Small intestine (tissue), 16 donors: ENCODE measurements at places on chromosomes 2 and 18.

DNA sequence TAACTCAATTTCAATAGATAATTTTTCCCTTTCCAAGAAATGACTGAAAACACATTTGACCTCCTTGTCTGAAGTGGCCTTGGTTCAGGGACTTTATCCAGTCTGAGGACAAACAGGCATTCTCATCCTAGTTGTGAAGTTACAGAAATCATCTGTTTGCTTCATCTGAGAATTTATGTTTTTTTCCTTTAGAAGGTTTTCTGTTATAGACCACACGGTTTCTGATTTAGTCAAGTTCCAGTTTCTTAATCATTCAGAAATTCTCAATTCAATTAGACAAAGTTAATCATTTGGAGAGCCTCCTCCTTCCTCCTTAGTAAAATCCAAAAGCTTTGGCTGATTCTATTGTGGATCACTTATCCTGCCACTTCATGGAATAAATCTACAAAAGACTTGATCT, 60.9 kb downstream of the ICOS start:
- H3K36me3 ChIP-seq, result no peaks in the 10 kb centered on the region
- DNase-seq, result no peak
- H3K4me3 ChIP-seq, result no peak overlapping the region
- no peak overlapping the region for H3K27ac ChIP-seq

GRCh38 chr2:20516291-20516645, 69.4 kb downstream of the RHOB start:
- peaks cover 6% of the 10 kb centered on the region for H3K4me1 ChIP-seq
- no peaks in the 10 kb centered on the region for H3K27me3 ChIP-seq
- H3K4me3 ChIP-seq, result no peak overlapping the region
- no peak for DNase-seq
- no peak overlapping the region for H3K27ac ChIP-seq

DNA sequence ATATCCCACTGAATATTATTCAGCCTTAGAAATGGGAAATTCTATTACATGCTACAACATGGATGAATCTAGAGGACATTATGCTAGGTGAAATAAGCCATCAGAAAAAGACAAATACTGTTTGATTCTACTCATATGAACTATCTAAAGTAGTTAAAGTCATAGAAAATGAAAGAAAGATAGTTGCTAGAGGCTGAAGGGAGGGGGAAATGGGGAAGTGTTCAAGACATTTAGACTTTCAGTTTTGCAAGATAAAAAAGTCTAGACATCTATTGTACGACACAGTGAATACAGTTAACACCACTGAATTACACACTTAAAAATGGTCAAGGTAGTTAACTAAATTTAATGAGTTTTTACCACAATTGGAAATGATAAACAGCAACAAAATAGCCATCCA, 835.9 kb upstream of the CHAC2 start:
- H3K27me3 ChIP-seq, result no peaks in the 10 kb centered on the region
- no peaks in the 10 kb centered on the region for H3K36me3 ChIP-seq
- DNase-seq, result no peak
- H3K27ac ChIP-seq, result no peak overlapping the region
- no peaks in the 10 kb centered on the region for H3K4me1 ChIP-seq

GRCh38 chr2:26901326-26902183, 53.6 kb downstream of the DPYSL5 start:
- H3K27ac ChIP-seq, result no peak overlapping the region
- H3K4me3 ChIP-seq, result no peak overlapping the region
- no peaks in the 10 kb centered on the region for H3K4me1 ChIP-seq
- H3K27me3 ChIP-seq, result no peaks in the 10 kb centered on the region

DNA sequence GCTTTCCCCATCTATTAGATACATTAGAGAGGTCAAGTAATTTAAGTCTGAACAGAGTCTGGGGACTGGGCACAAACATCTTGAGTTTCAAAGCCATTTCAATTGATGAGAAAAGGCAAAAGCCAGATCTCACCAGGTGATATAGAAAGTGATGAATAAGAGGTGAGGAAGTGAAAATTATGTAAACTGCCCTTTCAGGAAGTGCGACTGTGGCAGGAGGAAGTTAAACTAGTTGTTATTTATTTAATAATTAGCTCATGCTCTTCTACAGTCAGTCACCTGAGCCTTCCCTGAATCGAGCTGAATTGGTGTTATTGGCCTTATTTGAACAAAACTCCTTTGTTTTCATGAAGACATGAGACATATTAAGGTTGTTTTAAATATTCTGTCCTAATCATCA, 115.1 kb downstream of the CDH20 start:
- H3K27me3 ChIP-seq, result no peaks in the 10 kb centered on the region
- H3K27ac ChIP-seq, result no peak overlapping the region
- H3K4me3 ChIP-seq, result no peak overlapping the region
- no peaks in the 10 kb centered on the region for H3K36me3 ChIP-seq
- H3K4me1 ChIP-seq, result no peaks in the 10 kb centered on the region

DNA sequence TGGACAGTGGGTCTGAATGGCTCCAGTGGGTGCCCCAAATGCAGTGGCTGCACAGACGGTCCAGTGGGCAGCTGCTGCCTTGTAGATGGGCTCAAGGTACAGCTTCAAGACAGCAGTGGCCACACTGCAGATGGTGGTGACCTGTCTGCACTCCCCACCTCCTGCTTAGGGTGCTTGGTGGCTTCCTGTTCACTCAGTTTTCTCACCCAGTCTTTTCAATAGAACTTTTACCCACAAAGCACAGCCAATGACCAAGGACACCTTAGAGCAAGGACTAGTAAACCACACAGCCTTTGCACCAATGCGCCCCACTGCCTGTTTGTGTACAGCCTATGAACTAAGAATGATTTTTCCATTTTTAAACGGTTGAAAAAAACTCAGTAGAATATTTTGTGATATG, 34.9 kb downstream of the MEX3C start:
- no peaks in the 10 kb centered on the region for H3K36me3 ChIP-seq
- no peaks in the 10 kb centered on the region for H3K27me3 ChIP-seq

- H3K27ac ChIP-seq, result no peak overlapping the region
- H3K4me1 ChIP-seq, result no peaks in the 10 kb centered on the region
- DNase-seq, result no peak
- H3K4me3 ChIP-seq, result no peak overlapping the region
- no peaks in the 10 kb centered on the region for H3K36me3 ChIP-seq
Observed at GRCh38 chr2:163570391-163570790, 165.4 kb downstream of the FIGN start.

GRCh38 chr2:96180521-96180920, 28.1 kb downstream of the STARD7 start:
- DNase-seq, result no peak
- no peak overlapping the region for H3K27ac ChIP-seq
- H3K27me3 ChIP-seq, result no peaks in the 10 kb centered on the region
- peaks cover 20% of the 10 kb centered on the region for H3K36me3 ChIP-seq
- H3K4me3 ChIP-seq, result no peak overlapping the region
- H3K4me1 ChIP-seq, result no peaks in the 10 kb centered on the region

GRCh38 chr2:64380853-64381527, 73.0 kb upstream of the LGALSL start:
- no peak overlapping the region for H3K27ac ChIP-seq
- H3K4me3 ChIP-seq, result no peak overlapping the region
- DNase-seq, result no peak
- no peaks in the 10 kb centered on the region for H3K27me3 ChIP-seq

GRCh38 chr2:13260402-13260801, 543.7 kb downstream of the TRIB2 start:
- no peak for DNase-seq
- H3K4me3 ChIP-seq, result no peak overlapping the region
- H3K27ac ChIP-seq, result no peak overlapping the region
- H3K4me1 ChIP-seq, result no peaks in the 10 kb centered on the region
- H3K36me3 ChIP-seq, result no peaks in the 10 kb centered on the region
- H3K27me3 ChIP-seq, result no peaks in the 10 kb centered on the region

GRCh38 chr2:237708961-237709360, 81.6 kb downstream of the LRRFIP1 start:
- H3K4me1 ChIP-seq, result peaks cover 22% of the 10 kb centered on the region
- H3K36me3 ChIP-seq, result peaks cover 44% of the 10 kb centered on the region

DNA sequence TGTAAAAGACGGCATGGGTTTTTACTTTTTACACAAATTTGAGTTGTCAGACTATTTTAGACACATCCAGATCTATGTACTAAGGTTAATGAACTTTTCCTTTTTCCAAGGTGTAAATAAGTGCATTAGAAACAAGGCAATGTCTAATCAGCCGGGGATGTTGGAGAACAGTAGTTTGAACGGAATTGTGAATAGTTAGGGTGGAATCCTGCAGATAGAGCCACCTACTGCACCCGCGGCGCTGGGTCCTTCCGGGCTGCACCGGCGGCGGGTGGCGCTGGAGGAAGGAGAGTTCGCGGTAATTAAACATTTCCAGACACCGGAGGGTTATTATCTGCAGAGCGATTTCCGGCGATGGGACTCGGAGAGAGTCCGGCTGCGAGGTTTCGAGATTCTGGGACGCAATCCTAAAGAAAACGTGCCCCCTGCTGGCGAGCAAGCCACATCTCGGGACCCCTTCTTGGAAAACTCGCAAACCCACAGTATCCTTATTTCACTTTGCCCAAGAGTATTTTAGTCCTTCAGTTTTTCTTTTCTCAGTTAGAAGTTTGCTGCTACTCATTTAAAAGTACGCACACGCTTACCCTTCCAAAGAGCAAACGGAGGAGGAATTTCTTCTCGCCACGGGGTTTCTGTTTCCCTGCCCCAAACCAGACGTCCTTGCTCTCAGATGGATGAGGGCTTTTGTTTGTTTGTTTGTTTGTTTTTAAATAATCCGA, 4.5 kb upstream of the OSR1 start:
- no peak overlapping the region for H3K27ac ChIP-seq
- H3K4me3 ChIP-seq, result peak overlapping the region; percentile 51
- DNase-seq, result peak; percentile 88
- peaks cover 2% of the 10 kb centered on the region for H3K4me1 ChIP-seq
- H3K36me3 ChIP-seq, result no peaks in the 10 kb centered on the region
- H3K27me3 ChIP-seq, result no peaks in the 10 kb centered on the region

- no peak overlapping the region for H3K4me3 ChIP-seq
- no peaks in the 10 kb centered on the region for H3K36me3 ChIP-seq
- no peak overlapping the region for H3K27ac ChIP-seq
- no peaks in the 10 kb centered on the region for H3K27me3 ChIP-seq
- no peaks in the 10 kb centered on the region for H3K4me1 ChIP-seq
- no peak for DNase-seq
Observed at GRCh38 chr2:48066000-48066399, 159.7 kb upstream of the FBXO11 start.

DNA sequence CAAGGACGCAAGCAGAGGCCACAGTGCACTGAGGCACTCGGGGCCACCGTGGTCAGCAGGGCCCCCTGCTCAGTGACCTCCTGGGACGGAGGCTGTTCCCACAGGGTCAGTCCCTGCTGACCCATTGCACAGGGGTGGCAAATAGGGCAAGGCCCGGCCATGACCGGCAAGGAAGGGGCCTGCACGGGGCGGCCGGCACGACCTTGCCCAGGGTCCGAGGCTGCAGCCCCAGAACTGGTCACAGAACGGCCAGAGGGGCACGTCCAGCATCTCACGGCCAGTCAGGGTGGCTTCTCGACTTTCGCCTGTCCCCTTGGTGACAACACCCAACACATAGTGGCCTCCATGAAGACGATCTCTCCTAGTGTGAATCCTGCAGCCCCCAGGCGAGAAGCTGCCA, 27.6 kb upstream of the OTOS start:
- DNase-seq, result no peak
- H3K4me3 ChIP-seq, result no peak overlapping the region
- no peaks in the 10 kb centered on the region for H3K36me3 ChIP-seq
- no peaks in the 10 kb centered on the region for H3K4me1 ChIP-seq
- H3K27ac ChIP-seq, result no peak overlapping the region

DNA sequence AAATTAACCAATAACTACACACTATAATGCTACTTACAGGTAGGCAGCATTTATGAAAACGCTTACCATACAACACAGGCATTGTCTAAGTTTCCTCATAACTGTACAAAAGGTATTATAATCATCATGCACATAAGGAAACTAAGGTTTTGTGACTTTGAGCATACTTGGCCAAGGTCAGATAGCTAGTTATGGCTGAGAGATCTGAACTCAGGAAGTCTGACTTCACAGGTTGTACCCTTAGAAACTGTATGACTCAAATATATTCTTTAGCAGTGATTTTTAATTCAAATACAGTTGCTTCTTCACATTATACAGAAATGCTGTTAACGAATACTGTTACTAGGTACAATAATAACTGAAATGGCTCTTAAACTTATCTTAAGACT, 89.3 kb downstream of the TRIP12 start:
- no peak for DNase-seq
- peaks cover 15% of the 10 kb centered on the region for H3K36me3 ChIP-seq
- H3K27ac ChIP-seq, result no peak overlapping the region
- no peaks in the 10 kb centered on the region for H3K27me3 ChIP-seq
- peaks cover 3% of the 10 kb centered on the region for H3K4me1 ChIP-seq

DNA sequence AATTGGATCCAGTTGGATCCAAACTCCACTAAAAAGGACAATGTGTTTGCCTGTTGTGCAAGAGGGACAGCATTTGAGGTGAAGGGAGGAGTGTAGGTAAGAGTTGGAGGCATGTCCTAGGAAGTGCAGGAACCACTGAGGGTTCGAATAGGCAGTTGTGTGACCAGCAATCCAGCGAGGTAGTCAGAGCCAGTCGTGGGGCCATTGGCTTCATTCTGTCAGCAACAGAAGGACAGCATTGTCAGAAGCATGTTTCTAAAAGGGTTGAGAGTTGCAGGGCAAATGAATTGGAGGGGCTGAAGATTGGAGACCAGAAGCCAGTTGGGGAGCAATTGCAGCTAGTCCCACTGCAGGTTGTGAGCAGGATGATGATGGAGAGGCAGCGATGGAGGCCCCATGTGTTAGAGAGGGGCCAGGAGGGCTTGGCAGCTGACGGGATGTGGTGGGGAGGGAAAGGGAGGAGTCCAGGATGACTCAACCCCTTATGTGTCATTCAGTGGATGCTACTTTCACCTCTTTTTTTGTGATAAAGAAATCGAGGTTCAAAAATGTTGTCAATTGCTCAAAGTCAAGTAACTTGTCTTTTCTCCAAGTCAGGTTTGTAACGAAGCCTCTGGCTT, 96.7 kb upstream of the SIX3 start:
- H3K36me3 ChIP-seq, result no peaks in the 10 kb centered on the region
- H3K27me3 ChIP-seq, result peaks cover 5% of the 10 kb centered on the region
- no peaks in the 10 kb centered on the region for H3K4me1 ChIP-seq

GRCh38 chr18:77897606-77898005, 648.0 kb downstream of the GALR1 start:
- no peak overlapping the region for H3K4me3 ChIP-seq
- no peaks in the 10 kb centered on the region for H3K36me3 ChIP-seq
- DNase-seq, result no peak
- no peak overlapping the region for H3K27ac ChIP-seq

DNA sequence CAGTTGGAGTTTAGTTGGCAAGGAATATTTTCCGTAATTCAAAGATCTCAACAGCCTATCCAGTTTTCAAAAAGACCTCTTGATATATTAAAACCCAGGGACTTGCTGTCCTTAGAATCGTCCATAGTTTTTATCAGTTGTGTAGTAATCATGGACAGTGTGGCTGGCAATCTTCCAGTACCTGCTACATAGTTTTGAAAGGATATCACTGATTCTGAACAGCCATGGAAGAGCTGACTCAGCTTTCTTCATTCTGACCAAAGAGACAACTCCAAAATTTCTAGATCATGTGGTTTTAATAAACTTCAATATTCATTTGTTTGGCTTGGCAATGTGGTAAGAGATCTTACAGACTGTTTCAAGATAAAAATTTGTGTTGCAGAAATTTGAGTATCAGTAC, 616.7 kb downstream of the TDRD15 start:
- DNase-seq, result no peak
- H3K4me3 ChIP-seq, result no peak overlapping the region
- H3K27me3 ChIP-seq, result no peaks in the 10 kb centered on the region
